Activated T-helper 1 cell treated with anti-CD3 and anti-CD28 coated beads, Interleukin-2, amount 50 U/mL, for 16 hours (primary cell): ENCODE measurements at places on chromosomes 2 and 18.

GRCh38 chr18:73739098-73739497 lies 408.5 kb downstream of the FBXO15 start:
- DNase-seq: no peak

GRCh38 chr2:121075641-121076497 lies 209.1 kb downstream of the TFCP2L1 start:
- DNase-seq: no peak

DNA sequence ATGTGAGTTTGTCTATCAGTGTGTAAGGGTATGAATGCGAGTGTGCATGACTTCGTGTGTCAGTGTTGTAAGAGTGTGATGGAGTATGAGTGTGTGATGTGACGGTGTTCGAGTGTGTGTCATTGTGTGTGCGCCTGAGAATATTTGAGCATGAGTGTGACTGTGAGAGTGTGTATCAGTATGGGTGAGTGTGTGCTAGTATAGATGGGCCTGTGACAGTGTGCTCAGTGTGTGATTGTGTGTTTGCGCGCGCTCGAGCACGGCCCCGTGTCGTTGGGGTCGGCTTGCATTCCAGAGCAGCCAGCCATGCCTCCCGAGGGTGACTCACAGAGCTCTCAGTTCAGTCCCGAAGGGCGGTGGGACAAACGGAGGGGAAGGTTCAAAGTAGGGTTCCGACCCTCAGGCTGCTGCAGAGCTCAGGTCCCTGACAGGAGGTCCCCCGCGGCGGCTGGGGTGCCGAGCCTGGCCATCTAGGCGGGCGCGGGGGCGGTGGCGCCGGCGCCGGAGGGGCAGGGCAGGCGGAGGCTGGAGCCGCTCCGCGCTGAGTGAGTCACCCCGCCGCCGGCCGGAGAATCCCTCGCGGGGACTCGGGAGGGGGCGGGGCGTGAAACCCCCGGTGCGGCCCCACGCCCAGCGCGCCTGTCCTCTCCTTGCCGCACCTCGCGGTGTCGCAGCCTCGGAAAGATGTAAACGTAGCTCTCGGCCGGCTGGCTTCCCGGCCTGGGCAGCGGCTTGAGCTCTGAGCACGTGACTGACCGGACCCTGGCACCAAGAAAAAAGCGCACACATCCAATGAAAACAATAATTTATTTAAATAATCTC lies 3.8 kb downstream of the DLX2 start:
- DNase-seq: no peak

DNA sequence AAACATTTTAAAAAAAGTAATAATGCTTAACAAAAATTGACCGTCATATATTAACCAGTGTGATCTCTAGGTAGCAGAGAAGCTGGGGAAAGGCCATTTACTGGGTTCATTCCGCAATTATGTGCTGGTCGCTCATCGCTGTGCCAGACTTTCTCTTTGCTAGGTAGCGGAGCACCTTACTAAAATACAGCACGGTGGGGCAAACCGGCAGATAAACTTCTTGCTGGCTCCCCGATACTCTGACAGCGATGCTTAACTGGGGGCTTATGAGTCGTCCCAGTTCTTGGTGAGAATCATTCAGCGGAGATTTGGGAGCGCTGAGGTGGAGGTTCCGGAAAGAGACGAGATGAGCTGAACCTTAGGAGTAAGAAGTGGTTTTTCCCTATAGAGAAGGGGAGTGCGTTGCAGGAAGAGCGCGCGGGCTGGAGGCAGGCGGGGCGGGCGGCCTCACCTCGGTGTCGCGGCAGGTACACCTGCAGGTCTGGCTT lies 605 bp downstream of the C2orf68 start:
- DNase-seq: no peak

GRCh38 chr2:237585590-237586221 lies 4.8 kb downstream of the RAB17 start:
- DNase-seq: no peak

DNA sequence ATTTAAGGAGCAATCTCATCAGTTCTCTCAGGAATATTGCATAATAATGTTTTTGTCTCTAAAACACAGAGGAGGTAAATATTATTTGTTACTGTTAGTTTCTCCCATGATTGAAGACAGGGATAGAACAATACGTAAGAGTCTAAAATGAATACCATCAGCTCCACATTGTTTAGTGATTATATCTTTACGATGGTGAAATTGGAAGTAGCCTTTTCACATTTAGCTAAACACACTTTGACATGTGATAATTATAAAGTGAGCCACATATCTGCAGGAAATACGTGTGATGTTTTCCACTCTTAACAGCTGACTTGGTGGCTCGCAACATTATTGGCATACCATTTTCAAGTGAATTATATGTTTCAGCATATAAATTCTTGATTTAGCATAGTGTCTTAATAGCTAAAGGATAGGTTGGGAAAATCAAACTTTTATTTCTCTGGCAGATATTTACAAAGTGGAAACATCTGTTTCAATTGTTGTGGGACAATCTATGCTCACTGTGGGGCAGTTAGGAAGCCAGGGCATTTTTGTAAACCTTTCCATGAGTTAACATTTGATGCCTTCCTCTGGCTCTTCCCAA lies 208.1 kb upstream of the RASGRP3 start:
- DNase-seq: no peak

- no peak for DNase-seq
These were observed 344.5 kb upstream of the ATP5MC3 start for GRCh38 chr2:175525975-175526374.

- DNase-seq: no peak
These were observed 17.7 kb downstream of the PHOSPHO2 start for GRCh38 chr2:169711751-169712509.

GRCh38 chr2:131054488-131054887 lies 38.8 kb downstream of the FAM168B start:
- no peak for DNase-seq

GRCh38 chr2:181896286-181896685 lies 4.8 kb downstream of the ITPRID2 start:
- no peak for DNase-seq

GRCh38 chr2:44716131-44716530 lies 225.4 kb upstream of the SIX3 start:
- no peak for DNase-seq

GRCh38 chr2:50118905-50119702 lies 912.8 kb downstream of the NRXN1 start:
- DNase-seq: no peak

DNA sequence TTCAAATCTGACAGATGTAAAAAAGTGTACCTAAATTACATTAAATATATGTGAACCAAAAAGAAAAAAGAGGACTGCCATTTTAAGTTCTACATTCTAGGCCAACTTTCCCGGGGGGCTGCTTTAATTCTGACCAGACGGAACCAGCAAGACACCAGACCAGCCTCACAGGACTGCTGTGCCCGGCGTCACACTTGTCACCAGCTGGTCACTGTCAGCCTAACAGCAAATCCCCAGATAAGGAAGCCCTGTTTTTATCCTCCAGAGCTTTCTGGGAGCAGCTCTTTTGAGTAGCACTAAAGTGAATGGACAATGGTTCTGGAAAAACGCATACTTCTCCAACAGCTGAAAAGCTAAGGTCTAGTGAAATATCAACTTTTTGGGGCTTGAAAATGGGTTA lies 35.6 kb downstream of the CYB5A start:
- no peak for DNase-seq

GRCh38 chr2:110909501-110909900 lies 177.1 kb downstream of the ACOXL start:
- no peak for DNase-seq

DNA sequence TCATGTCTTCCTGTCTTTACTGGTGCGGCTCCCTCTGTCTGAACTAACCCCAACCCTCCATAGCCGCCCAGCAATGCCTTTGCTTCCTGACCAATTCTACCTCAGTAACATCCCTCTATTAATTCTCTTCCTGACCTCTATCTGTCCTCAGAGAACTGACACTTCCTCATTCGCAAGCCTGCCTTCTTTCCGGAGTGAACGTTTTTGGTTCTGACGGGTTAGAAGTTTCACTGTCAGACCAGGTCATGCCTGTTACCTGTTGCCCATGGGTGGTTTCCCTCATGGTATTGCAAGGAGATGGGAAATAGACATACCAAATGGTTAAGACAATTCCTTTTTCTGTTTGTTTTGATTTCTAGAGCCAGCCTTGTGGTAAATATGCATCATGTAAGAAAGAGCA lies 453.4 kb upstream of the SLC14A2 start:
- DNase-seq: no peak

DNA sequence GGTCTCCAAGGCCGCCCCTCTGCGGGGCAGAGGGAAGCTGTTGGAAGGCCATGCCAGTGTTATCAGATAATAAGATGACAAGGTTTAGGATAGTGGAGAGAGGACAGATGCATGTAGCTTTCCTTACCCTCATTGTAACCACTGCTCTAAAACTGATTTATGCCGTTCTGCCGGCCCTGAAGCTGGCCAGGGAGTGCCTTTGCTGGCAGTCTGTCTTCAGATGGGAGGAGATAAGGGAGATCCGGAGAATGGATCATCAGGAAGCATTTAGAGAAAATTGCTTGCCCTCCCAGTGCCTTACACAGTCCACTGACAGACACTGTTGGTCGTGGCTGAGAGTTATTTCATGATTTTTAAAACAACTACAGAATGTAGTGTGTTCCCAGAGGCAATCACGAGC lies 35.4 kb upstream of the MYO3B start:
- no peak for DNase-seq

GRCh38 chr2:20212459-20212870 lies 12.5 kb downstream of the SDC1 start:
- no peak for DNase-seq

GRCh38 chr2:196372811-196373664 lies 201.7 kb upstream of the STK17B start:
- DNase-seq: no peak

DNA sequence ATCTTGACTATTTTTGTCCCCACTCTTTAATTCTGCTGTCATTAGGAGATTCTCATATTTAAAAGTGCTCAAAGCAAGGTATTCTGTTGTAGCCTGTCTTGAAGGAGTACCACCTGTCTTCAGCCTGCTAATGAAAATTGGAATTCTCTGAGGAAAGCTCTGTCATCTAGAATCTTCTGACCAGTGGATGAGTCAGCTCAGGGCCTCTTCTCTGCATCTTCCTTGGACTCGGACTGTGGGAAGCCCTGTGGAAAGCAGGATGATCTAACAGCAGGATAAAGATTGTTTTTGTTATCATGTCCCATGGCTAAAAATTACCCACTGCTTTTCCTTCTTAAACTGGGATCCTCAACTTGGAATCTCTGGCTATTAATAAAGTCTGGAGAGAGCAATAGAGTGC lies 18.7 kb upstream of the TMEM200C start:
- no peak for DNase-seq

DNA sequence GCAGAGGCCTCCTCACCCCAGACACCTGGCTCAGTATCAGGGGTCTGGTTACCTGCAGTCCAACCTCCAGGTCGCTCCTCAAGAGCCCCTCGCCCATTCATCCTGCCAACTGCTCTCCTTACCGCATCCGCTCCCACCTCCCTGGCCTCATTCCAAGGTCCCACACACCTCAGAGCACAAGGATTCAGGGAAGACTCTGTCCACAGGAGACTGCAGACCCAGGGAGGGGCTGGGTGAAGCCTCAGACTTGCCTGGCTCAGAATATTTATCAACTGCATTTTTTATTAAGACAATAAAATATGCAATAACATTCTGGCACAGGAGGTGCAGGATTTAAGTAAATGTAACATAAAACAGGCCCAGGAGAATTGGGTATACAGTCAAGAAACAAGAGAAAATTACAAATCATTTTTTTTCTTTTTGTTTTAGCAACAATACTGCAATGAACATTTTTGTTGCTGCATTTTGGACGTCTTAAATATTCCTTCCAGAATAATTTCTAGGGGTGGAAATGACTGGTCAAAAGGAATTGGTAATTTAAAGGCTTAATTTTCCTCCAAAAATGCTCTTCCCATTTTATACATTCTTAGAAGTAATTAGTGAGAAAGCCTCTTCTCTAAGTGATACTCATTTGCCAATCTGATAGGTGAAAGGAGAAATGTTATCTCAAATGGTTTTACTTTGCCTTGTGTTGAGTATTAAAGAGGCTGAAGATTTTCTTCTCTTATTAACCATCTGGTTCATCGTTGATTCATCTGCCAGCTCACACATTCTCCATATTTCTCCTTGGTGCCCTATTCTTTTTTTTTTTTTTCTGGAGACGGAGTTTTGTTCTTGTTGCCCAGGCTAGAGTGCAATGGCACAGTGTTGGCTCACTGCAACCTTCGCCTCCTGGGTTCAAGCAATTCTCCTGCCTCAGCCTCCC lies 42.5 kb downstream of the TEX44 start:
- no peak for DNase-seq

- DNase-seq: no peak
These were observed 182.0 kb downstream of the PRKCE start for GRCh38 chr2:45833301-45833967.

GRCh38 chr2:158315000-158315399 lies 141.6 kb downstream of the CCDC148 start:
- DNase-seq: no peak

DNA sequence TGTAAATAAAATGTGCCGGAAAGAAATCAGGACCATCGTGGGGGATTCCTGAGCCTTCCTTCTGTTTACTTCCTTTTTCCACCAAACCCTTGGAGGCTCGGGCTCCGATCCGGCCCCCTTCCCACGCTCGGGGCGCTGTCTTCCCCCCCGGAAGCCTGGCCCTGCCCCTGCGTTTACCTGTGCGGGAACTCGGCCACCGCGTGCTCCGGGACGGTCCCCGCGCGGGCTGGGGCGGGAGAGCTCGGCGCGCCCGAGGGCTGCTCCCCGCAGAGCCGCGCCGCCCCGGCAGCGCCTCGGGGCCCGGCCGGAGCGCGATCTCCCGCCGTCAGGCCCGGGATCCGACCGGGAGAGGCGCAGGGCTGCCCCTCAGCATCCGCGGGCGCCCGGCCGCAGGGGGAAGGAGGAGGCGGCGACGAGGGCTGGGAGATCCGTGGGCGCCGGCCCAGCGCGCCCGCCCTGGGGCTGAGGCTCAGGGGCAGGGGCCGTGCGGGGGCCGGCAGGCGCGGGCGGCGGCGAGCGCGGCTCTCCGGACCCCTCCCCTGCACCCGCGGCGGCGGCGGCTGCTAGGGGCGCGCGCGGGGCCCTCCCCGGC lies 435 bp downstream of the ADCY3 start:
- DNase-seq: no peak
